ENCODE measurements at places on chromosomes 7 and 10. TPM values are rescaled to one million over a fixed set of nuclear protein-coding genes. Genes with fewer than 3 reads are reported as not detected.

Gene HMX3
- not detected for total RNA-seq

Gene FEZF1
- total RNA-seq, result not detected

Gene ELOVL3
- not detected for total RNA-seq

Gene MRPL43
- total RNA-seq, result 53.8 TPM

Gene KCNIP2
- total RNA-seq, result 4.3 TPM

Data from OCI-LY7 (cell line).